SK-MEL-5 (cell line): ENCODE measurements at places on chromosomes 4 and X. TPM values are rescaled to one million over a fixed set of nuclear protein-coding genes. Genes with fewer than 3 reads are reported as not detected.
A peak's percentile ranks its signal among the peaks of the same experiment; 100 is the strongest.

DNA sequence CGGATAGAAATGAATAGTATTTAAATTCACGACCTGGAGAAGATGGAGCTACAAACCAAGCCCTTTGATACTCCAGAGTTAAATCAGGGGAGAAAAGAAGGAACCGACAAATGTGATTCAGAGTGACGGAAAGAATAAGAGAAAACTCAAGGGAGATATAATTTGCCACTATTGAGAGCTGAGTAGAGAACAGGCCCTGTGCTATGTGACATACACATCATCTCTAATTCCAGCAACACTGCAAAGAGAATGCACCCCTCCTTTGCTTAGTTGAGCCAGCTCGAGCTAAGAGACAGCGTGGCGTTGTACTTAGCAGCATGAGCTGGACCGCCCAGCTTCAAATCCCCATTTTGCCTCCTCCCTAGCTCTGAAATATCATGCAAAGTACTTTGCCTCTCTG lies 266.4 kb upstream of the TENM3 start:
- DNase-seq = no peak

- no peak for DNase-seq
Observed at GRCh38 chr4:71558248-71558647, 219.4 kb downstream of the SLC4A4 start.

DNA sequence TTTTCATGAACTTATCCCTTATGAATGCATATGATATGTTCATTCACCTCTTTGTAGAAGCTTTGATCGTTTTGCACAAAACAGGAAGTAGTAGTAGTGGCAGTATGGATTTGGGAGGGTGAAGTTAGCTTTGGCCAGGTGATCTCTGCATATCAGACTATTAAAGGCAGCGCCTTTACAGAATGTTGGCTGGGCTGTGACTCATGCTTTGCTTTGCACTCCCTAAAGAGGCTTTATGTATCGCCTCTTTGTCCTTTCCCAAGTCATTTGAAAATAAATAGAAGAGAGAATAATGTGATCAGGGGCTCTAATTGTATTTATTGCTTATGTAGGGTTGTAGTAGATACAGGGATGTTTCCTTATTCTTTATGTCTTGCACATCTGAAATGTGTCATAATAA lies 50.4 kb downstream of the SHROOM3 start:
- DNase-seq = peak; percentile 77

The CTAG1B gene
- not detected in 2 replicates for total RNA-seq

DNA sequence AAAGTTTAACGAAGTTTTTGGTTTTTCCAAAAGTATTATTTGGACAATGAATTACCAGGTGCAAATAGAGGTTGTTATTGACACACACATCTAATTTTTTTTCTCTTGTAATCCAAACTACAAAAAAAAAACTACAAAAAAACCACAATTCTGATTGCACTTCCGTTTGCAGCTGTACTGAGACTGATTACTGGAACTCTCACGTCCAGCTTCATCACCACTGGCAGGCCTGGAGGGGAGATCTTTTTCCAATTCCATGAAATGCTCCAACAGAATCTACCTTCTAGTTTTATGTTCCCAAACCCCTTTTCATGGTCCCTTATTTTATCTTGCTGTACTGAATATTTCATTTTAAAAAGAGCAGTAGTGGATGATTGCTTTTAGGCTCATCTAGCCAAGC lies 1118.3 kb downstream of the C4orf33 start:
- DNase-seq = no peak

DNA sequence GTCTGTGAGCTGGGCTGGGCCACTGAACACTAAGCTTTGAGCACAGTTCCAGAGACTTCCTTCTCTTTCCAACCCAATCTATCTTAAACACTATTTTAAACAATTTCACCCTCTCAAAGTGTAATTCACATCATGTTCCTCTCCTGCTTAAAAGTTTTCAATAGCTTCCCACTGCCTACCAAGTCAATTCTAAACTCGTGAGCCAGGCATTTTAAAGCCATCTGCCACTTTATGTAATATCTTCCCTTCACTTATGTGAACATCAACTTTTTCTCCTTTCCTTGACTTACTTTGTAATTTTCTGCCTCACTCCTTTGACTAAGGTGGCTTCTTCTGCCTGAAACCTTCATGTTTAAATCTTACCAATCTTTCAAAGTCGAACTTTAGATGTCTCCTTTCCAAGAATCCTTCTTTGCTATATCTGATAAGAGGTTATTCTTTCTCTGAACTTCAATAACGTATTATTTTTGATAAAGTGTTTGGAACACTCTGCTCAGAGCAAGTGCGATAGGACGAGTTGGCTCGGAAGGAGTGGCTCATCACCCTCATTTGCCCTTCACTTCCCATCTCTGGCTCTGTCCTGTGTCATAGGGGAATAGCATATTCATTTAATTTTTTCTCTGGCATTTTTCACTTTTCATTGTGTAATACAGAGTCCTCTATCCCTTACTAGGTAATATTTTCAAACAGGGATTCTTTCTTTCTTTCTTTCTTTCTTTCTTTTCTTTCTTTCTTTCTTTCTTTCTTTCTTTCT lies 13.0 kb upstream of the SPARCL1 start:
- DNase-seq = no peak

The CD38 gene
- total RNA-seq = 0.16 and 0.59 TPM in 2 replicates

The NPY2R gene
- total RNA-seq = not detected in 2 replicates

GRCh38 chrX:96713303-96713702 lies 28.7 kb downstream of the DIAPH2 start:
- DNase-seq = no peak

DNA sequence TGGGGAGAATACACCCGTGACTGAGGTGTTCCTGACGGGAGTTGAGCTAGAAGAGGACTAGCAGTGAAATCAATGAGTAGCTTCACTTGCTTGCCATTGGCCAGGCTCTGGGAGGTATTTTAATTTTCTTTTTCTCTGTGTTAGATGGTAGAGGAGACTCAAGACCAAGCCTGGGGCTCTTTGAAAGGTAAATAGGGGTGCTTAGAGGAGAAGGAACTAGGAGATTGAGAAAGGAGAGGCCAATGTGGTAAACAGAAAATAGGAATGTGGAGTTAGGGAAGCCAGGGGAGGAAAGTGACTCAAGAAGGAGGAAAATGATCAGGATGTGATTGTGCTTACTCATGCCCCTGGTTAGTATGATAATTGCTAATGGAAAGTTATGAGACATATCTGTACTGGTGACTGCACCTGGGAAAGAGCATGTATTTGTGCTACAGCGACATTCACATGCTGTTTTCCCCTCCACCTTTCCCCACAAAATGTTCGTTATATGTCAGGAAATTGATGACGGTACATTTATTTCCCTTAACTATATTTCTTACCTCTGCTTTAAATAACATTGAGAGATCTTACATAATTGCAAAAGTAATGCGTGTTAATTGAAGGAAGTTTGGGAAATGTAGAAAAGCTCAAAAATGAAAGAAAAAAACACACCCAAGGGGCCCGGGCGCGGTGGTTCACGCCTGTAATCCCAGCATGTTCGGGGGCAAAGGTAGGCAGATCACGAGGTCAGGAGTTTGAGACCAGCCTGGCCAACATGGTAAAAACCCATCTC lies 16.9 kb upstream of the LRBA start:
- no peak for DNase-seq

DNA sequence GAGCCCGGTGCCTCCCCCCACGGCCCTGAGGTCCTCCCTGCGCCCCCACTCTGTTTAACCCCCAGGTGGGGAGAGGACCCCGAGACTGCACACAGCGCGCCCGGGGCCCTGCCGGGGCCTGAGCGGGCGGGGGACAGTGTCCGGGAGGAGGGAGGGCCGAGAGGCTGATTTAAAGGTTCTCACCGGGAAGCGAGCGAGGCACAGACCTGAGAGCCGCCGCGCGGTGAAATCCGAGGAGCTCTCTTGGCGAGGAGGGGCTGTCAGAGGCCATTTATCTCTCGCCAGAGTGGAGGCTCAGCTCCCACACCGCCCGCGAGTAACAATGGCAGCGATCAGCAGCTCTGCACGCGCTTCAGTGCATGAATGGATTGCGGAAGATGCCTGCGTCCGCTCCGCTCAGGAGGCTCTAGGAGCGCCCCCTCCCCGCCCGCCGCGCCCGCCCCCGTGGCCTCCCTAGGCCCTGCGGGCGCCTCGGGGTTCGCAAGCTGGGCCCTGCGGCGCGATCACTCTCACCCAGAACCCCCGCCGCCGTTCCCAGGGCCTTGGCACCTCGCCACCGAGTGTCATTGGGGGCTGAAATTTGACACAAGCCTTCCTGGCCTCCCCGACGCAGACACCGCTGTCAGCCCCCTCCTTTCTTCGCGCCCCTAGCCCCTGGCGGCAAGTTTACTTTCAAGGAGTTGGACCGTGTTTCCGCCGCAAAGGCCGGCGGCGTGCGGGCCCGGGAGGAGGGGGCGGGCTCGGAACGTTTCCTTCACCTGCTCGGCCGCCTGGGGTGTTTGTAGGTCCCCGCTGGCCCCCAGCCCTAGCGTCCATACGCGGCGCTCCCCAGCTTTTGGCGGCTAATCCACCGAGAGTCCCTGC lies 48.7 kb upstream of the BCOR start:
- DNase-seq = peak; percentile 51

The SPANXA1 gene
- total RNA-seq = 0.43 TPM in 1 of 2 replicates, not detected in the other

DNA sequence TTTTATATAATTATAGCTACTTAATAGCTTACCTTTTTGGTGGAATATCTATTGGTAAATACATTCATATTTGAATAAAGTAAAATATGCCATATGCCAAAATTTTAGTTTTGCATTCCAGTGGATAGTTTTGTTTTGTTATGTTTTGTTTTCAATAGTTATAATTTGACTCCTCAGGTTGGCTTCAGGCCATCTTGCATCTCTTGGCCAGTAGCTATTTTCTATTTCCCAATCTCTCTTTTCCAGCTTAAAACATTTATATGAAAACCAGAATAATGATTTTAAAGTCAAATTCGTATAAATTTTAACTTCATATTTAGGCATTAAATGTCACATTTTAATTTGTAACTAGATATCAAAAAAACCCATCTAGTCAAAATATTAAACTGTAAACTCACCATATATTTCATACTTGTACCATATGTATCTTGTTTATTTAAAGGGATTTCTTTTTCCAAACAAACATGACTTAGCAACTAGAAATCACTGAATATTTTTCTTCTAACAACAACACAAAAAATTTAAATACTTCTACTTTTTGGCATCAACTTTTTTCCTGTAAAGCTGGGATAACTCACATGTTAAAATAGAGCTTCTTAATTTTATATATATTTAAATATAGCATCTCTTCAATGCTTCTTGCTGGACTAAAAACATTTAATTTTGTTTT lies 1209.6 kb downstream of the PCDH7 start:
- no peak for DNase-seq

GRCh38 chrX:26376037-26376708 lies 160.2 kb downstream of the MAGEB5 start:
- DNase-seq = no peak

DNA sequence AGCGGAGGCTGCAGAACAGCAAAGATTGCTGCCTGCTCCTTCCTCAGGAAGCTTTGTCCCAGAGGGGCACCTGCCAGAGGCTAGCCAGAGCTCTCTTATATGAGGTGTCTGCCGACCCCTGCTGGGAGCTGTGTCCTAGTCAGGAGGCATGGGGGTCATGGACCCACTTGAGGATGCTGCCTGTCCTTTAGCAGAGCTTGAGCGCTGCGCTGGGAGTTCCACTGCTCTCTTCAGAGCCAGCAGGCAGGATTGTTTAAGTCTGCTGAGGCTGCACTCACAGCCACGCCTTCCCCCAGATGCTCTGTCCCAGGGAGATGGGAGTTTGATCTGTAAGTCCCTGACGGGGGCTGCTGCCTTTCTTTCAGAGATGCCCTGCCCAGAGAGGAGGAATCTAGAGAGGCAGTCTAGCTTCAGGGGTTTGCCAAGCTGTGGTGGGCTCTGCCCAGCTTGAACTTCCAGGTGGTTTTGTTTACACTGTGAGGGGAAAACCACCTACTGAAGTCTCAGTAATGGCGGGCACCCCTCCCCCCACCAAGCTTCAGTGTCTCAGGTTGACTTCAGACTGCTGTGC lies 10.9 kb downstream of the DCK start:
- DNase-seq = no peak

GRCh38 chr4:751676-752075 lies 46.0 kb downstream of the PCGF3 start:
- no peak for DNase-seq

GRCh38 chr4:132240081-132240480 lies 909.0 kb upstream of the PCDH10 start:
- no peak for DNase-seq

DNA sequence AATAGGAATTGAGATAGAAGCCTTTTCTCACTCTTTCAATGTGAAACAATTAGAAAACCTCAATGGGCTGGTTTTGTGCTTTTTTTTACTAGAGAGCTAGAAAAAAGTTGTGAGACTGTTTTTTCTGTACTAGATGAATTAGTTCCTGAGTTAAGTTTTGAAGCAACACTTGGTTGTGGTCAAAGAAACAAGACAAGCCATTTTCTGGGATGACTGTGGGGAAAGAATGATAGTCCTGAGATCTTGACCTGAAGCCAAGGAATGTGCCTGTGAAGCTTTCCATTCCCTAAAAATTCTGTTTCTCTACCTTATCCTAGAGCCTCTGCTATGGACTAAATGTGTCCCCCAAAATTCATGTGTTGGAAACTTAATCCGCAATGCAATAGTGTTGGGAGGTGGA lies 157.8 kb upstream of the TLL1 start:
- no peak for DNase-seq

- DNase-seq = no peak
Observed at GRCh38 chr4:2817137-2817536, 24.3 kb downstream of the SH3BP2 start.

DNA sequence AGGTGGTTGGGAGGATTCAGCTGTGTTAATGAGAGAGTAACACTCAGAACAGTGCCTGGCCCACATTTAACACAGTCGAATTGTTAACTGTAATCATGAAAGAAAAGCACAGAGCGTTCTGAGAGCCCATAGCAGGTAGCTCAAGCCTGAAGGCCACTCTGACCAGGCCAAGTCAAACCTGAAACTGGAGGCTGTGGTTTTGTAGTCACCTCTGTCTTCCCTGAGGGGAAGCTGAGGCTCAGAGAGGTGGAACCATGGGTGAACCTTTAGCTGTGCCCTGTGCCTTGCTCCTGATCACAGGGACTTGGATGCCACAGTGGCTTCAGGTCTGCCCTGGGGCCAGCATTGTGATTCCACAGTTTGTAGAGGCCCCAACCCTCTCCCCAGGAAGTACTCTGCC lies 16.6 kb upstream of the UBA1 start:
- DNase-seq = no peak

DNA sequence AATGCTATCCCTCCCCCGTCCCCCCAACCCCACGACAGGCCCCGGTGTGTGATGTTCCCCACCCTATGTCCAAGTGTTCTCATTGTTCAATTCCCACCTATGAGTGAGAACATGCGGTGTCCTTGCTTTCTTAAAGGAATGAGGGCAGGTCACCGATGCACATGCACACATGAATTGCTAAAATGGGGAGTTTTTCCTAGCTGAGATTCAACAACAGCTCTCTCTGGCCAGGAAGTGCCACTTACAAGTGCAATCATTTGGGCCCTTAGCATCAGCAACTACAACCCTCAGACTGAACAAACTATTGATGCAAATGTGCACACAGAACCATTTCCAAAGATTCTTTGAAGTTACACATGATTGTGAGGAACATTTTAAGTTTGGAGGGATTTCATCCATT lies 95.7 kb upstream of the IQCM start:
- no peak for DNase-seq

GRCh38 chr4:86302251-86302650 lies 57.6 kb downstream of the MAPK10 start:
- DNase-seq = no peak
